PC-9 (cell line): ENCODE measurements at places on chromosomes 6 and 20. TPM values are rescaled to one million over a fixed set of nuclear protein-coding genes. Genes with fewer than 3 reads are reported as not detected.

GRCh38 chr20:14744723-14745122 is 407.3 kb upstream of the FLRT3 start:
- no peak for DNase-seq

- peak; percentile 86 for DNase-seq
Measured at GRCh38 chr20:31605031-31605901, at the start of gene ID1. Gene ID1 (plus strand): TSS chr20:31605289. CDS start chr20:31605388, 99 bp downstream.

Gene OPN5
- not detected in 2 replicates for total RNA-seq

- no peak for DNase-seq
Measured at GRCh38 chr6:79776076-79776475, 144.9 kb downstream of the SH3BGRL2 start.

GRCh38 chr6:136037876-136038460 is 186.5 kb downstream of the PDE7B start:
- no peak for DNase-seq

GRCh38 chr6:18441251-18441979 is 54.3 kb downstream of the RNF144B start:
- no peak for DNase-seq

- peak; percentile 39 for DNase-seq
Measured at GRCh38 chr6:1607516-1608221, 2.0 kb upstream of the FOXC1 start.

DNA sequence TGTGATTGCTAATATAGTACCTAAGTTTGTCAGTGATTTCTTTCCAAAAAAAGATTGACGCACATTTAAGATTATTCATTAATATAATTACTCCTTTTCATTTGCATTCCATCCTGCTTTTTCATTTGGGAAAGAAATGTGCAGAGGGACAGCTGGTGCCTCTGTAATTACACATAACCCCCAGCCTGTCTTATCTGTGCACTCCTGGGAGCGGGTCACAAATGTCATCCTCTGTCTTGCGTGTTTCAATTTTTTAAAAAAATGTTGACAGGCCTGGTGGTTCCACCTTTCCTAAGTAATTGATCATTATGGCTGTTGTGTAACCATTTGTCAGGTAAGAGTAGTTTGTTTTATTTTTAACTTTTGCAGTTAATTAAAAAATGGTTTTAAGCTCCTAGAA is 92.7 kb downstream of the SLX4IP start:
- DNase-seq = no peak

DNA sequence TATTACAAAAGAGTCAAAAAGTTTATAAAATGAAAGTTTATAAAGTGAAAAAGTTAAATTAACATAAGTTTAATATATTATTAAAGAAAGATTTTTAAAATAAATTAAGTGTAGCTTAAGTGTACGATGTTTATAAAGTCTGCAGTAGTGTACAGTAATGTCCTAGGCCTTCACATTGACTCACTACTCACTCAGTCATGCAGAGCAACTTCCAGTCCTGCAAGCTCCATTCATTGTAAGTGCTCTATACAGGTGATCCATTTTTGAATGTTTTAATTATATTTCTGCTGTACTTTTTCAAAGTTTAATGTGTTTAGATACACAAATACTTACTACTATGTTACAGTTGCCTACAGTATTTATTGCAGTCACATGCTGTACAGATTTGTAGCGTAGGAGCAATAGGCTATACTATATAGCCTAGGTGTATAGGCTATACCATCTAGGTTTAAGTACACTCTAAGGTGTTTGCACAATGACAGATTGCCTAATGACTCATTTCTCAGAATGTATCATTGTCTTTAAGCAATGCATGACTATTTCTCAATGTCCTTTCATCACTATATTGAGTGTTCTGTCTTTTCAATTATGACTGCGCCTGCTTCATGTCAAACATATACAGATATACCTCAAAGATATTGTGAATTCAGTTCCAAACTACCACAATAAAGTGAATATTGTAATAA is 1110.3 kb upstream of the MAP3K7 start:
- peak; percentile 65 for DNase-seq

DNA sequence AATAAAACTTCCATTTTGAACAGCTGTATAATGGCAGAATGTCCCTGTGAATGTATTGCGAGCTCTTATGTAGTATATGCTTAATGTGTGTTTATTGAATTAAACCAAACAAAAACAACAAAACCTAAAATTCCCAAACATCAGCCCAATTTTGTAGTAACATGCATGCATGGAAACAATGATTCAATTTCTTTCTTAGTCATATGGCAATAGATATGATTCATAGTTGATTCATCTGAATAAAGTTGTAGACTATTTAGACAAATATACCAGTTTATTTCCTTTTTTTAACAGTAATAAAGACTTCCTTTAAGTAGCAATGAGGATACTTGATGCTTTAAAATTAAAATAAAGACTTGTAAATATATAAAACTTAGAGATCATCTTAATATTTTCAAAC is 670.6 kb downstream of the CD109 start:
- no peak for DNase-seq

- DNase-seq = no peak
Measured at GRCh38 chr6:41645007-41645618, 6.8 kb downstream of the MDFI start.

DNA sequence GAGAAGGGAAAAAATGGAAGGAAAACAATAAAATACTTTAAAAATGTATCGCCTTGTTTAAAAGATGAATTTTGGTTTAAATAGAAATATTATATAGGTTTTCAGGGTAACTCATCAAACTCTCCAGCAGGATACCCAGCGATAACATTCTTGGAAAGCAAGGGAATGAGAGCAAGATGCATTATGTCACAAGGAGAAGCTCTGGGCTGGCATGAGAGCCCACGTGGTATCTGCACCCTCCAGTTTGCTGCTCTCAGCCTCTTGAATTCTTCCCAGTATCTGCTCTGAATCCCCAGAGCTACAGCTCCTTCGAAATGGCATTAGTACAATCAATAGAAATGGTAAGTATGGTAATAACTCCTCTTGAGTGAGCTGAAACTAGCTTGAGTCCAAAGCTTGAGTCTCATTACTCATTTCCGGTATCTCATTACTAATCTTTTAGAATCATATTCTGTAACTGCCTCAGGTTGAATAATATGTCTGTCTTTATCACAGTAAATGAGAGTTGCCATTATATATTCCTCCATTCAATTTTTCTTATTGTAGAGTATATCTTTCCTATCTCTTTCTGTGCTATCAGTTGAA is 4.9 kb upstream of the TMEM242 start:
- no peak for DNase-seq

GRCh38 chr6:98532004-98532403 is 302.4 kb upstream of the POU3F2 start:
- no peak for DNase-seq

Gene GCNT2
- 28.4 and 35.7 TPM in 2 replicates for total RNA-seq

GRCh38 chr20:46681032-46681854 is 8.0 kb downstream of the TP53RK start:
- DNase-seq = peak; percentile 53

- DNase-seq = no peak
Measured at GRCh38 chr20:42846784-42847490, 342.8 kb downstream of the PTPRT start.

- DNase-seq = no peak
Measured at GRCh38 chr20:5886788-5887187, 63.5 kb downstream of the TRMT6 start.

DNA sequence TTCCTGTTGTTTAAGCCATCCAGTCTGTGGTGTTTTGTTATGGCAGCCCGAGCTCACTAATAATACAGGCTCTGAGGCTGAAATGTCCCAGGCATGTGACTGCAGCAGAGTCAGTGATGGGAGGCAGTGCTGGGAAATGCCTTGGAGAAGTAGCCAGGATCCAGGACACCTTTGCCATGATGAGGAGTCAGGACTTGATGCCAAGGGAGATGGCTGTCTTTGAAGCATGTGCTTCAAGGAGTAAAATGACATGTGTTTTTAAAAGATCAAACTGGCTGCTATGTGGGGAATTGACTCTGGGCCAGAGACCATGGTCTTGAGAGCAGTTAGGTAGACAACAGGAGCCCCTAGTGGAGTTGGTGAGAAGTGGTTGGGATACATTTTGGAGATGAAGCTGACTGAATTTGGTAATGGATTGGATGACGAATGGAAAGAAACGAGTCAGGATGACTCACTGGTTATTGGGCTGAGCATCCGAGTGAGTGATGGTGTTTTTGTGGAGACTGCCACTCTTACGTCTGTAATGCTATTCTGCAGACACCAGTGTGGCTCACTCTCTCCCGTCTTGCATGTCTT is 322.2 kb downstream of the PLCB1 start:
- DNase-seq = no peak

DNA sequence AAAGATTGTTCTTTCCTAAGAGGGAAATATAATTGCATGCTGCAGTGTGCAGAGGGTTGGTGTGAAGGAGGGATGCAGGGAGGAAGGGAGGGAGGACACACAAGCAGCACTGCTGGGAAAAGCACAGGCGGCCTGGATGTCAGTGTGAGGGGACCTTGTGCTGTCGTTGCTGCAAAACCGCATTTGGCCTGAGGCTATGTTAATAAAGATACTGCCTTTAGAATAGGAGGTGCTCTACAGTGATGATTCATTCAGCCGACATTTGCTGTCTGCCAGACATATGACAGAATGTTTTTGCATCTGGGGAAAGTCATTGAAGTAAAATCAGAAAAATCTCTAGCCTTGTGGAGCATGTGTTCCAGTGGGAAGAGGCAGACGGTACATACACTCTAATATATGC is 50.5 kb upstream of the TRIM26 start:
- DNase-seq = peak; percentile 42

Gene SHLD1
- total RNA-seq = 4.8 and 5.9 TPM in 2 replicates

- peak; percentile 88 for DNase-seq
Measured at GRCh38 chr6:41786451-41787218, 859 bp upstream of the TOMM6 start.

DNA sequence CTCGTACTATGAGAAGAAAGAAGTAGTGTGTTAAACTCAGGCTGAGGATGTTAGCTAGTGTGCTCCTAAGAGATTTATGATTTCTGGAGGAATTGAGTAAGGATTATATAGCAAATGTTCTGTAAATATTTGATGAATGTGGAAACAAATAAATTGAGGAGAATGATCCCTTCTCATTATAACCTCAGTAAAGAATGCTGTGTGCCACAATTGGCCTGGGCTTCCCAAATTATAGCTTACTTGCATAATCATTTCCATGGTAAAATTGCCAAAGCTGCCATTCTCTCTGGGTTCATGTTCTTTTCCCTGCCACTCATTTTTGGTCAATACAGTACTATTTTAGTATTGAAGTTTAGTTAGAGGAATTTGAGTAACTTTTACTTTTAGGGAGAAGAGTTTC is 128.5 kb downstream of the FLRT3 start:
- no peak for DNase-seq

Gene SALL4
- total RNA-seq = 1.6 and 3.8 TPM in 2 replicates

DNA sequence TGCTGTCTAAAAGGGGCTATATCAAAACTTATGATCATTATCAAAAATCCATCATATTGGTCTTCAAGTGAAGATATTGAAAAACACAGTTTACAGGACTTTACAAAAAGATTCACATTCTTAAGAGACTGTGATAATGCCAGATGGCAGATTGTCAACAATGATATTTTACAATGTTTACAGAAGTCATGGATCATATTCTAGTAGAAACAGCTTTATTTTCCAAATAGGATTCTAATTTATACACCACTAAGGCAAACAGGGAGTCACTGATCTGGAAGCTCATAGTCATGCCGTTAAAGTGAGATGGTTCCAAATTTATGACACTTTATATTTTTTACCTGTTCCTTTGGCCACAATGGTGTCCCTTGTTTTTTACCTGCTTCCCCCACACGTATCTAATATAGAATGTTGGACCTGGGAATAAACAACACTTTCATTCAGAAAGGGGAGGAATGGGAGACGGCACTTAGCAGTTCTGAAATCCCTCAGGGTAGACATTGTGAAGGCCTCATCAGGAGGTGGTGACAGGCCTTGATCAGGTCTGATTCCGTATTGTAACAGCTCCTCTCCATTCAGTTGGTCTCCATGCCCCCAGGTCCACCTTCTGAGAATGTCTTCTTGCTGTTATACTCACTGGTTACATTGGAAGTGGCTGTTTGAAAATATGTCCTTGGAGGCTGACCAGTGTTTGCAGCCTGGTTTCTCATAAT is 228.6 kb downstream of the ADGB start:
- DNase-seq = no peak

DNA sequence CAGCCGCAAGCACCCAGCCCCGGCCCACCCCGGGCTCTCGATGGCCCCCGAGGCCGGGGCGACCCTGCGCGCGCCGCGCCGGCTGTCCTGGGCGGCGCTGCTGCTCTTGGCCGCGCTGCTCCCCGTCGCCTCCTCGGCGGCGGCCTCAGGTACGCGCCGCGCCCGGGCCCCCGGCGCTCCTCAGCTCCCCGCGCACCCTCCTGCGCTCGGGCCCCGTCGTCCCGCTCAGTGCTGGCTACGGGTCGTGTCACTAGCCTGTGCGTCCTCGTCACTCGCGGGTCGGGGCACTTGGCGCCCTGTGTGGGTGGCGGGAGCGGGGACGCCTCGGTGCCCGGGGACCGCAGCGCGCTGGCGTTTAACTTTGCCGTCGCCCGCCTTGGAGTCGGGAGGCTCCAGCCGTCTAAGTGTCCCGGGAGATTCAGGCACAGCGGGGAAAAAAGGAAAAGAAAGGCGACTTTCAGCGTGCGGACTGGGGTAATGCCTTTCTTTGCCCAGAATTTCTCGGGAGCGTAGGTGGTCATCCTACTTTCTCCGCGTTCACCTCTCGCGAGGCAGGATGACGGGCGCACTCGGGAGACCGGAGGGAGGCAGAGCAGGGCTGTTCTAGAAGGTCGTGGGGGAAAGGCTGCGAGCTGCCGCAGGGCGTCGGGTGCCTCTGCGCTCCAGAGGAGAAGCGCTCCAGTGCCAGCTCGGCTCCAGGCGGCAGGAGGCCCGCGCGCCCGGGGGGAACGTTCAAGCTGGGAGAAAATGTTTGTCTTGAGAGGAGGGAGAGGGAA is 545 bp downstream of the FNDC1 start:
- DNase-seq = no peak

DNA sequence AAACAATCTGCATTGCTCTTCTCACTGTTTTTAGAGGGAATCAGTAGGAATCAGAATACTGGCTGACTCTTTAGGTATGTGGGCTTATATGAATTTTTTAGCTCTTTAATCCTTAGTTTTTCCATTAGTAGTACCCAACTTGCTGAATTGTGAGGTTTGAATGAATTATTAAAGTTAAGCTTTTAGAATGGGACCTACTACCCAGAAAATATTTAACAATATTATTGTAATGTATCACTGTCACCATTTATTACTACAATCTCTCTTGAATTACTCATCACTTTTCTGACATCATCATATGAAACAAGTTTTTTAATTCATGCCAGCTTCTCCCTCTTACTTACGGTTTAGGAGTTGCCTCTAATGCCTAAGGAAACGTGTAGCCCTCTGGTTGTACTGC is 212.7 kb downstream of the BCKDHB start:
- no peak for DNase-seq

DNA sequence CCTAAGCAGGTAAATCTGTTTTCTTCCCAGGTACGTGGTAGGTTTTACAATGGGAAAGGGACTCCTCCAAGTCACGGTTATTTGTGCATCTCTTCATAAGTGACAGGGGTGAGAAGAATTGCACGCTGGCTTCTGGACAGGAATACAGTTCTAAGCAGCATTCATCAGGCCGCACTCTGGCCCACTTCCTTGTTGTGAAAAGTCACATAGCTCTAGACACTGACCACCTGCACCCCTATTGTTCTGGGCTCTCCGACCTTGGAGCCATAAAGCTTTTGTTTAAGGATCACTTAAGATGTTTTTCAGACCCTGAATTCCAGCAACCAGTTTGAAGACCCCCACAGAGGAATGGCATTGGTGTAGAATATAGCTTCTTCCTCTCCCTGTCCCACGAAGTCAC is 31.4 kb downstream of the RAMACL start:
- no peak for DNase-seq

Gene IL20RA
- total RNA-seq = 2.5 and 4.0 TPM in 2 replicates

GRCh38 chr6:25966711-25967110 is 4.1 kb downstream of the TRIM38 start:
- DNase-seq = no peak
